ENCODE measurements at places on chromosomes 11 and 22.
A peak's percentile ranks its signal among the peaks of the same experiment; 100 is the strongest.

DNA sequence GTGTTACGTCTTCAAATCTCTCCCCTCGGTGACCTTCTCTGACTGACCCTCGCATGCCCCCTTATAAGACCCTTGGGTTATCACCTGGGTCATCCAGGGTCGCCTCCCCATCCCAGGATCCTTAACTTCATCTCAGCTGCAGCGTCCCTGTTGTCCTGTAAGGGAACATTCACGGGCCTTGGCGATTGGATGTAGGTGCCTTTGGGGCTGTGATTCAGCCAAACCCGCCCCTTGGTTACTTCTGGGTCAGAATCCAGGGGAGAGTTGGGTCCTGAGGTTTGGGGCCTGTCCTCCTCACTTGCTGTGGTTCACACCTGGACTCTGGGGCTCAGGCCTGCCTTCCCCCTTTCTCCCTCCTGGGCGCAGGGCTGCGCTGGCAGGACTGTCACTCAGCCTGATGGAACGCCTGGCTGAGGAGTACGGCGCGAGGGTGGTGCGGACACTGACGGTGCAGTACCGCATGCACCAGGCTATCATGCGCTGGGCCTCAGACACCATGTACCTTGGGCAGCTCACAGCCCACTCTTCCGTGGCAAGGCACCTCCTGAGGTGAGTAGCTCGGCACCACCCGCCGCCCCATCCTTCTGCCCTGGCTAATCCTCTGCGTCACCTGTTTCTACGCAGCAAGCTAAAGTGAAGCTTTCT, 29.4 kb downstream of the IGHMBP2 start:
- no peak for DNase-seq

- no peak for DNase-seq
These were observed 48.8 kb upstream of the ANO1 start for GRCh38 chr11:70029115-70029860.

GRCh38 chr11:97445561-97445960, 1055.7 kb downstream of the JRKL start:
- no peak for DNase-seq

GRCh38 chr11:120465921-120466534, 45.5 kb upstream of the GRIK4 start:
- DNase-seq, result no peak

- DNase-seq, result no peak
These were observed 27.2 kb downstream of the OR52B2 start for GRCh38 chr11:6142936-6143335.

GRCh38 chr11:68878022-68878421, 25.6 kb downstream of the MRPL21 start:
- no peak for DNase-seq

DNA sequence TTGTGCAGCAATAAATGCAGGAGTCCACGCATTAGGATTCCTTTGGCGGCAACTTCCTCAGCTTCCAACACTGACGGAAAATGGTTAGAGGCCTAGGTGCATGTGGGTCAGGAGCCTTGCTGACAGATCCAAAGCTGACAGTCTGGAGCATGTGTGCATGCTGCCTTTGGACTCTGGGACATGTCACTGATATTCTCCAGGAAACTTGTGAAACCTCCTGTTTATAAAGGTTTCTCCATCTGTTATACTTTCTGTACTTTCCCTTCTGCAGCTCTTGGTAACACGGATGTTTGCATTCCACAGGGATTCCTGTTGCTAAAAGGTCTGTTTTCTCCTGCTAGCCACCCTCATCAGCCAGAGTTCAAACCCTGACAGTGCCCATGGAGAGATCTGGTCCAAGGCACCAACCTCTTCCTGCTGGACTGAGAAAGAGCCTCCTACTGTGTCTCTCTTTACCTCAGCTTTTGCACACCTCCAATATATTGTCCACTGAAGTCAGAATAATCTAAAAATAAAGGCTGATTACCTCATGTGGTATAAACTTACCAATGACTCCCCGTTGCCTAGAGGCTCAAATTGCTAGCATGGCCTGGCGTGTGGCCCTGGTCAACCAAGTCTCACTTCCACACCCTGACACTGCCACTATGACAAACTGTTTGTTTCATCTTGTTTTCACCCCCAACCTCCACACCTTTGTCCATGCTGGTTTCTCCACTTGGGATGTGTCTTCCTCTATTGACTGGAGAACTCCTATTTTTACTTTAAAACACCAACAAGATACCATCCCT, 31.1 kb upstream of the LYVE1 start:
- no peak for DNase-seq

DNA sequence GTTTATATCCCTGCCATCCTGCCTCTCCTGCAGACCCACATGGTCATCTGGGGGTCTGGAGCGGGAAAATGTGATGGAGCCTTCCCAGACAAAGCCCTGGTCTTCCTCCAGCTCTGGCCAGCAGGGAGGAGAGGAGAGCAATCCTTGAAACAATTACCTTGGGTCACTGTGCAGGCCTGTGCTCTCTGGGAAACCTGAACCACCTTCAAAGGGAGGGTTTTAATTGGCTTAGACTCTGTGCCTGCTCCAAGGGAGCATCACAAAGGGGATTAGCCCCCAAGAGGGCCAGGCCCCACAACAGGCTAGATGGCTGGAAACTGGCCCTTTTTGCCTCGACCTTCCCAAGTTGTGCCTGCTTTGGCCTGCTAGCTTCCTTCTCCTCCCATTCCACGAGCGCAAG, 351.9 kb downstream of the TENM4 start:
- DNase-seq, result no peak

GRCh38 chr11:66429983-66430602, 8.6 kb downstream of the MRPL11 start:
- DNase-seq, result peak; percentile 71

GRCh38 chr22:25347752-25348102, 128.3 kb downstream of the CRYBB2 start:
- no peak for DNase-seq

DNA sequence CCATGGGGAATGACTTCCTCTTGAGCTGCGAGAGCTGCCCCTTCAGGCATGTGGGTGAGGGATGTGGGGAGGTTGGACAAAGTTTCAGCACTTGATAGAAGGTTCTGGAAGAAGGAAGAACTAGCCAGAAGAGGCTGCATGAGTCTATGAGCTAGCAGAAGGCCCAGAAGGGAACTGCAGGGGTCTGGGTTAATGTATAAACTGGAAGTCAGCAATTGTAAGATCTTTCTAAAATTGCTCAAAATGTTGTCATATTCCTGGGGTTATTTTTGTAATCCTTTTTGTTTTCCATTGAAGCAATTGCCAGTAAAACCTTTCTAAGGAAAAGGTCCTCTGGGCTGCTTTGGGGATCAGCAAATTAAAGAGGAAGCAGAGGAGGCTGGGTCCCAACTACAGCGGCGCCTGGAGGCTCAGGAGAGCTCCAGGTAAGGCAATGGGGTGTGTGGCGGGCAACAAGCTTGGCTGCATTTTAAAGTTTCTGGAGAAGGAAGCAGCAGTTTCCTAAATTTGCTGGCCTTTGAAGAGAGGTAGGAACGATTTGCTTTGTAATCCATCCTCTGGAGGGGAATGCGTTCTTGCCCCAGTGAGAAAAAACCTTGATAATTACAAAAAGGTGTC, 29.2 kb downstream of the ADAMTS15 start:
- no peak for DNase-seq

DNA sequence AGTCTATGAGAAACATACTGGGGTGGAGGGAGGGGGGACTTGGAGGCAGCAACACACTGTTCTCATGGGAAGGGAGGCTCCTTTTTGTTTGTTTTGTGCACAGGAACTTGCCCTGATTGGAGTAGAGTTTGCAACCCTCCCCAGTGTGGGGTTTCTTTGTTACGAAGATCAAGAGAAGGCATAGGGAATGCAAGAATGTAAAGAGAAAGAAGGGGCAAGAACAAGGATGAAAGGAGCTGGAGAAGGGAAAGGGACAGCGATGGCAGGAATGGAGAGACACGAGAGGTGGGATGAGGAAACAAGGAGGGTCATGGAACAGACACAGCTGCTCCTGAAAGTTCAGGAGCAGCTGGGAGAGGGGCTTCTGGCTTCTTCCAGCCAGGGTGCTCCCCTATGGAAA, 611.7 kb downstream of the NTM start:
- no peak for DNase-seq

DNA sequence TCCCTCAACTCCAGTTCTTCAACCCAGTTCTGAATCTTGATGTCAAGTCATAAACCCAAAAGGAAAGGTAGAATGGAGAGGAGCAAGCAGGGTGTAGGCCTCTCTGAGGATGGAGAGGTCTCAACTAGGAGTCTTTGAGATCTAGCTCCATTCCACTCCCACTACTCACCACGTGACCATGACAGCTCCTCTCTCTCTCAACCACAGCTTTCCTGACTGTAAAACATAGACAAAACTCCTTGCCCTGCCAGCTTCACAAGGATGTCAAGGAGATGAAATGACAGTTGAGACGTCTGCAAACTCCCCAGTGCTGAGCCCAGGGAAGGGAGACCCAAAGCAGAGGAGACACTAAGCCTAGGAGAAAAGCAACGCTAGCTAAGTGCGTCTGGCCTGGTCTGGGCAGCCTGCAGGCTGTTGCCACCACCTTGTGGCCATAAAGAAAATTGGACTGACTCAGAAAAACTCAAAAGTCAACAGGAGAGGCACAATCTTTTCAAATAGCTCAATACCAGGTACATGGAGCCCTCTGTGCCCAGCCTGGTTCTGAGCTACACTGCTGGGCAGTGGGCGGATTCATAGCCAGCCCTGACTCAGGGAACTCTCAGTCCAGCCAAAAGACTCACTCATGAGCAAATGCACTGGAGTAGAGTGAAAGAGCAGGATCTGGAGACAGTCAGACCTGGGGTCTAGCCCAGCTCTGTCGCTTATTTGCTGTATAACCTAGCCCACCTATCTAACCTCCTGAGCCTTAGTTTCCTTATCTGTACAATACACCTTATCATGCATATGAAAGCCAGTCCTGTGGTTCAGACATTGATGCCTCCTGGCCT, 3.4 kb downstream of the CLPB start:
- DNase-seq, result peak; percentile 23

DNA sequence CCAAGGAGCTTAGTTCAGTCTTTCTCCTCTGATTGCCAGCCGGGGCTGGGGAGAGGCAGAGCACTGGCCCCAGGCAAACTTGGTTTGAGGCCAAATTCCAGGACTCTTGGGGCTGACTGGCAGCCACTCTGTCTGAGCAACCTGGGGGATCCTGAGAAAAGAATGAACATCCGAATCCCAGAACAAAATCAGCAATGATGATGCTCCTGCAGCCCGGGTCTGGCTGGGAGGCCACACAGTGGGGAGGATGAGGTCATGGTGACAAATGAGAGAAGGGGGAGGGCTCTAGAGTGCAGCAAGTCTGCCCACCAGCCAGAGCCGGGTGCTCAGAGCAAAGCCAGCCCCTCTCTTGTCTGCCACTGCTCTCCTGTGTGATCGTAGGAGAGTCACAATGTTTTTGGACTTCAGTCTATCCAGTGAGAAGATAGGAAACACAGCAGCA, 71.8 kb upstream of the PAX6 start:
- no peak for DNase-seq

- DNase-seq, result no peak
These were observed 75.4 kb upstream of the SYT13 start for GRCh38 chr11:45361551-45361950.

- DNase-seq, result no peak
These were observed 38.2 kb upstream of the NARS2 start for GRCh38 chr11:78612721-78613377.

GRCh38 chr22:23579870-23580575, at the start of gene IGLL1:
IGLL1 (minus strand) TSS chr22:23580290; CDS start chr22:23580190, 100 bp downstream.
- no peak for DNase-seq

- no peak for DNase-seq
These were observed 10.8 kb downstream of the ST3GAL4 start for GRCh38 chr11:126366064-126366822.

GRCh38 chr22:48923996-48924395, 903.7 kb downstream of the BRD1 start:
- no peak for DNase-seq

DNA sequence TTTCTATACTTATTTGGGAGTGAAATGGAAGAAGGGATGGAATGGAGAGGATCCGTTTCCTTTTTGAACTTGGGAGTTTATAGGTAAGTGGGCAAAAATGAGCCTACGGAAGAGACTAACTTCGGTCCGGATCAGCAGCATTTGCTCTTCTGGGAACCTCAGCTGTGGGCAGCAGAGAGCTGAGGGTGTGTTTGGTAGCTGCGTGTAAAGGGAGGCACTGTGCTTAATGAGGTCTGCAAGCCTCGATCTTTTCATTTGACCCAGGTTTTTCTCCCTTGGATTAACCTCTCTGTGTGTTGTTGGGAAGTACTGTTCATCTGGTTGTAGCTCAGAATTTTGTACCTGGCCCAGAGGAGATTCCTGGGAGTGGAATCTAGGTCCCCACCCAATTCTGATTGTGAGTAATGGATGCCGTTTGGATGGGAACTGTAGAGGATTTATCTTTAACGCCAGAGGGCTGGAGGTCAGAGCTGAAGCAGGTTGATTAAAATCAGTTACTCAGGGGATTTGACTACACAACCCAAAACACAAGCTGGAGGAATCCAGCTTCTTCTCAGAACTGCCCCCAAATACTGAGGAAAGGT, 201.6 kb upstream of the SORL1-AS1 start:
- DNase-seq, result no peak

DNA sequence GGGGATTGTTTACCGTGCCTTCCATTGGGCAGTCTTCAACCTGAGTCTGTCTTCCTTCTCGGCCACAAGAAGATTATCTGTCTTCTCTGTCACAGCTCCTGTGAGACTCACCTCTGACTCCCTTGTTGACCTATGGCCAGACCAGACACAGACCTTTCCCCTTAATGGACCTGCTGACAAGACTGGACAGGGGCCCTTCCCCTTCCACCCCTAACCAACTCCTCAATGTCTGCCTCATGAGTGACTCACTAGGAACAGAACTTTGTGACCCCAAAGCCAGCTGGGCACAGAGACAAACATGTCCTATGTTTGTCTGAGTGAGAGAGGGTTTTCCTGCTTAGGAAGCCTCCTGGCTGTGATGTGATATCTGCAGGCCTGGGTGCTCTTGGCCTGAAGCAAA, 405.0 kb downstream of the BRD1 start:
- no peak for DNase-seq

GRCh38 chr11:130314184-130314749, 450 bp downstream of the ZBTB44 start:
- DNase-seq, result peak; percentile 78

DNA sequence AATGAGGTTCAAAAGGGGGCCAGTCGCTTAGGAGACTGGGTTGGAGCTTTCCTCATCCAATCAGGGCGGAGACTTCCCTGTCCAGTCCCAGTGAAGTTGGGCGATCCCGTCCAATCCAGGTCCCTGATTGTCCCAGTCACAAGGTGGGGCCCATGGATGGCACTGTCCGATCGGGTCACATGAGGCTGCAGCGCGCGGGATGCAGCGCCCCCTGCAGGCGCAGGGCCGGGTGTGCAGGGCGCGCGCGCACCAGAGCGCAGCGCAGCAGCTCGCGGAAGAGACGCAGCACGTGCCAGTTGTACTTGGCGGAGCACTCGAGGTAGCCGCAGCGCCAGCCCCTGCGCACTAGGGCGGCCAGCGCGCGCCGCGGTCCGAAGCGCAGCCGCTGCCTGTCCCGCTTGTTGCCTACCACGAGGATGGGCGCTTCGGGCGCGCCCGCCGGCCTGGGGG, 2.3 kb downstream of the RASL10A start:
- DNase-seq, result peak; percentile 60

GRCh38 chr11:102283116-102283485, 34.2 kb upstream of the BIRC3 start:
- no peak for DNase-seq

- DNase-seq, result no peak
These were observed 12.7 kb upstream of the PANX2 start for GRCh38 chr22:50157709-50158375.

All from activated naive CD8-positive, alpha-beta T cell treated with anti-CD3 and anti-CD28 coated beads for 36 hours (primary cell).